Left renal cortex interstitium (tissue), 4 donors: ENCODE measurements at places on chromosomes 3 and 15. TPM values are rescaled to one million over a fixed set of nuclear protein-coding genes. Genes with fewer than 3 reads are reported as not detected.

The CELF6 gene
- polyA plus RNA-seq, result 3.1 TPM

The GRIP2 gene
- 0.91 TPM for polyA plus RNA-seq

GRCh38 chr3:45381168-45381852, 7.1 kb upstream of the LARS2 start:
- no peak for DNase-seq

DNA sequence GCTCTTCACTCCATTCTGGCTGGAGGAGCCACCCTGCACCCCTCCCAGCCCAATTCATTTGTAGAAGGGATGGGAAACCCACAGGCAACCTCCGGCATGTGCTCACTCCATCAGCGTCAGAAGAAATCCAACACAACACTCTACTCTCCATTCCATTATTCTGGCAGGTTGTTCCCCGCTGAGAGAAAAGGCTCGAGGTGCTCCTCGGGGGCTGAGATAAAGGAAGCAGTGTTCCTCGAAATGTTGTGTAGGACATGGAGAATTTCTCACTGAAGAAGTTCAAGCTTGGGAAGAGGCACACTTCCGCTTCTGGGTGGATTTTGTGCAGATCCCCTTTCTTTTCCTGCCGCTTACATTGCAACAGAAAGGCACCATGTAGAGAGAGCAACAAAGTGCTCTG, 355.0 kb upstream of the CFAP20DC start:
- DNase-seq, result no peak

- DNase-seq, result no peak
These were observed 57.9 kb downstream of the RORA start for GRCh38 chr15:61171209-61171608.

The IL17RB gene
- polyA plus RNA-seq, result 18.3 TPM
